Urinary bladder (tissue), 4 donors: ENCODE measurements at places on chromosomes 5 and 9.

GRCh38 chr5:59790376-59790775, 103.2 kb downstream of the PDE4D start:
- no peak for DNase-seq

- DNase-seq: no peak
Observed at GRCh38 chr9:36833954-36834353, 200.1 kb downstream of the PAX5 start.

GRCh38 chr9:93929231-93929630, 25.9 kb downstream of the BARX1 start:
- DNase-seq: no peak

DNA sequence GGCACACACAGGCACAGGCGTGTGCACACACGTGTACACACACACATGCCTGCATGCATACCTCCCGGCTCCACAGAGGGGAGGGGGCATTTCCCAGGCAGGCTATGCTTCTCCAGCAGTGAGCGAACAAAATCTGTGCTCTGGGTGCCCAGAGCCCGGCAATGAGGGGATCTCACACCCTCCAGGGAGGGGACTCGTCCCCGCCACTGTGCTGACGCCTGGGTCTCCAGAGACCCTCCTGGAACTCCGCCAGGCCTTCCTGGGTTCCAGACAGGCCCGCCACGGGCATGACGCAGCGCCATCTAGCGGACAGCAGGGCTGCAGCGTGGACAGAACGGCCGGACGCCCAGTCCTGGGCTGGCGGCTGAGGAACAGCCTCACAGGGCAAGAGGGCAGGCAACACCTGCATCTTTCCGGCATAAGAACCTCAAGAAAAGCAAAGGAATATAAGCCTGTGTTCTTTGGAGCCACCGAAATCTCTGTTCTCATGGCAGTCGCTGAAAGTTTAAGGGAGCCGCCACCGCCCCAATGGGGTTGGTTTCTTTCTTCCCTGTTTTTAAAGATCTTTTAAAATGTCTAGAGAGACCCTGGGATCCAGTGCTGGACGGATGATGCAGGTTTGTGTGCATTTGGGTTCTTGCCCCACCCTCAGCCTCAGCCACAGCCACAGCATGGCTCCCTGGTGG, 135.6 kb upstream of the PPP1R26 start:
- DNase-seq: peak; percentile 7

- no peak for DNase-seq
Observed at GRCh38 chr5:172875505-172876279, 41.6 kb downstream of the ERGIC1 start.

DNA sequence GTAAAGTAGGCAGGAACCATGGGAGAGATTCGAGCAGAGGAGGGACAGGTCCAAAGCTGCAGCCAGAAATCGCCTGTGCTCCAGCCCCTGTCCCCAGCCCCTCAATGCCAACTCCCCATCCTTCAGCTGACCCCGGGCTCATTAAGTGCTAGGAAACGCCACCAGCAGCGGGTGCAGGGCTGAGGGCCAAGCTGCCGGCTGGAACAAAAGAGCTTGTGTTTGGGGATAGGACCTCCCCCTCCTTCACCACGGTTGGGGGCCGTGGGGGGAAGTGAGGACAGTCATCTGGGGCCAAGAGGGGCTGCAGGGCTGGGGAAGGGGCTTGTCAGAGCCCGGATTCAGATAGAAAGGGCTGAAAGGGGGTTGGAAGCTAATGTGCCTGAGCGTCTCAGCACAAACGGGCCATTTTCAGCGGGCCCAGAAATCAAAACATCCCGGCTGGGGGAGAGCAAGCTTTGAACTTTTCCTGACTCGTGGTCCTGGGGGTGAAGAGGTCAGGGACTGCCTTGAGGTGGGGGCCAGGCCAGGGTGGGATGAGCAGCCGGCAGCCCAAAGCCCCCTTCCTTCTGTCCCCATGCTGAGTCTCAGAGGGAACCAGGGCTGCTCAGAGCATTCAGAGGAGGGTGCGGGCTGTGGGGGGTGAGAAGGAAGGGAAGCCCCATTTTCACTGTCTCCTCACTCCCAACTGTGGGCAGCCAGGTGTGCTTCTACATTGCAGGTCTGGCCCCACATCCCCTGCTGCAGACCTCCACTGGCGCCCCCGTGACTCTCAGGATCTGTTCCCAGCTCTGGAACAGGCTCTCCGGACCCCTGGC, 69.4 kb upstream of the DAB2IP start:
- no peak for DNase-seq

DNA sequence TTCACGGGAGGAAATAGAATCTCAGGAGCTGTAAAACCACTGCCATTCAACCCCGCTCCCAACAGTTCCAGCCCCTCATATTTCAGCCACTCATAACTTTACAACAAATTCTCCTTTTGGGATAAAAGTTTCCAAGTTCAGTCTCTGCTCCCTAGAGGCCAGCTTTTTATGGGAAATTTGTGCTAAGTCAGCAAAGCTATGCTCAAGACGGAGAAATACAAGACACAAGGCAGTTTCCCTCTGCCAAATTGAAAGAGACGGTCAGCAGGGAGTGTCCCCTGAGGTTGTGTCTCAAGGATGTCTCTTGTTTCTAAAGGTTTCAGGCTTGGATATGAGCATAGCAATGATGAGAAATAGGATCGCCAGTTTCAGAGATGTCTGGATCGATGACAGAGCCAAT, 608.6 kb downstream of the CCDC171 start:
- DNase-seq: no peak

- no peak for DNase-seq
Observed at GRCh38 chr9:35669331-35670145, 4.2 kb upstream of the CA9 start.

DNA sequence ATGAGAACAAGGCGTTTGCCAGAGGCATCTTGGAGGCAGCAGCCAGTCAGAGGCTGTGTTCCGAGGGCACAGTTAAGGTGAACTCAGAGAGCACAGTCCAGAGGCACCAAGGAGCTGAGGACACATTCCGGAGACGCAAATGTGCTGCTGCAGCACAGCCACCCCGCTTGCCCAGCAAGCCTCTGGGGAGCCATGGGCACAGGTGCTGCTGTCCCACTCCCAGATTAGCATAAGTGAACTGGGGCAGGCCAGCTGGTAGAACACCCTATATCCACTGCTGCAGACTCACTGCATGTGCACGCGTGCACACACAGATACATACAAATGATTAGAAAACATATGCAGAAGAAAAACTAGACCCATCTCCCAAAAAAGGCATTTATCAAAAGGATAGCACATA, 164.5 kb downstream of the EBF1 start:
- no peak for DNase-seq

GRCh38 chr5:107878661-107879060, 207.9 kb upstream of the EFNA5 start:
- no peak for DNase-seq

DNA sequence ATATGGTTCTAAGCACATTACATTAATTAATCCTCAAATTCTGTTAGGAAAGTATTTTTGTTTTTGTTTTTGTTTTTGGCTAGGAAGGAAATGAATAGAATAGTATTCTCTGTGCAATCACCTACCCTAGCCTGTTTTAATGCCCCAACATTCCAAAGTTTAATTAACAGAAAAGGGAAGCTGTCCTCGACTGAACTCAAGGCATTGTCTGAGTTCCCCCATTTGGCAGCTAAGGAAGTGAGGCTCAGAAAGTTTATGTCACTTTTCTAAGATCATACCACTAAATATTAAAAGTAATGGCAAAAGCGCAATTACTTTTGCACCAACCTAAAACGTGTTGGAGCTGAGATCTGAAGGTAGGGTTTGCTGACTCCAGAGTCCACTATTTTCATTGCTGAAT, 59.8 kb downstream of the FGF1 start:
- DNase-seq: no peak

- no peak for DNase-seq
Observed at GRCh38 chr5:96726802-96727201, 64.6 kb downstream of the CAST start.

- DNase-seq: no peak
Observed at GRCh38 chr5:56409331-56410190, 176.4 kb upstream of the ANKRD55 start.

- DNase-seq: no peak
Observed at GRCh38 chr9:21685502-21685901, 116.9 kb upstream of the MTAP start.

GRCh38 chr9:8179381-8180053, 379.9 kb upstream of the DMAC1 start:
- no peak for DNase-seq
